Stimulated activated CD4-positive, alpha-beta T cell treated with anti-CD3 and anti-CD28 coated beads, TNF-alpha, amount 100 ng/mL, for 1 hour (primary cell): ENCODE measurements at places on chromosomes 4 and X.

GRCh38 chr4:76420762-76421581 is at the start of gene CCDC158:
CCDC158 (minus strand) TSS chr4:76421141; CDS start chr4:76403207, 17,934 bp downstream.
- DNase-seq: no peak

DNA sequence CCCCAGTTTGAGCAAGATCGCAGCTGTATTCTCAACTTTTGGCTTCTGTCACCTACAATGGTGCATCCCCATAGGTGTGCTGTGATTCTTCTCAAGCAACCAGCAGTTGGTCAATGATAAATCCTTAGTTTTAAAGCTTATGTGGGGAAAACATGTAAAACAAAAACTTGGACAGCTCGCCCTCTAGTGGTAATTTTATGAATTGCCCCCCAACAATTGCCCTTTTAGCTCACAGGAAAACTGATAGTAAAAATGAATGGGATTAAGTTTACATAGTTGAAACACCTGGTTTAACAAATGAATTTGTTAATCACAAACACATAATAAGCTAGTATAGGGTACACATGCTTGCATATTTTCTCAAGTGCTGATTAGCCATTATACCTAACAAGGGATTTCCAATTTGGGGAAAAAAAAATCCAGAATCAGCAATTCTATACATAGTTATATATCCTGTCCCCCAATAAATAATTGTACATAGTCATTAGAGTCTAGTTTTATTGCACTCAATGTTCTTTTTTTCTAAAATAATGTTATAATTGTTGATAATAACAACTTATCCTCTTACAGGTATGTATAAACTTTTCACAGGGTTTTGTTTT is 30.1 kb downstream of the TEX13A start:
- no peak for DNase-seq

GRCh38 chrX:149515954-149516602 is 11.0 kb upstream of the IDS start:
- no peak for DNase-seq

DNA sequence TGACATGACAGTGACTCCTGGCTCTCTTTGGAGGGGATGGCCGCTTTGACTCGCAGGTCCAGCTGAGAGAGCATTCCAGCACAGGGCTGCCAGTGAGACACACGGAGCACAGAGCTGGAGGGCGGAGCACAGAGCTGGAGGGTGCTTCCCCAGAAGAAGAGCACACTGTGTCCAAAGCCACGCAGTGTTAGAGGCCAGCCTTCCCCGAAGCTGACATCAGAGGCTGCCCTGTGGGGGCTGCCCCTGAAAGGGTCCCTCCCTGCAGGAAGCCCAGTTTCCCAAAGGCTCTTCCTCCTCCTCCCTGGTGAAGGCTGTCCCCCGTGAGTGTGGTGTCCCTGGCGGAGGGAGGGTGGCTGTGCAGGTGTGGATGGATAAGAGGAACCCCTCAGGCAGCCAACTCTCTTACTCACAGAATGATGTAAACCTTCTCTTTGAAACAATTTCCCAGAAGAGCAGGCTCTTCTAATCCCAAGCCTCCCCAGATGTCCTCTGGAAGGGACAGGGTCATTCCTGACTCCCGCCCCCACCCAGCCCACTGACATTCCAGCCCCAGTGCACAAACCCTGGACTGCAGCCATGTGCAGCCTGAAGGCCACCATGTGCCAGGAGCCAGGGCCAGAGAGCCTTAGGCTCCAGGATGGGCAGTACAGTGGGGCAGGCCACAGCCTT is 53.4 kb downstream of the PSAPL1 start:
- no peak for DNase-seq

GRCh38 chr4:119034276-119035008 is 101.2 kb upstream of the MYOZ2 start:
- DNase-seq: no peak

DNA sequence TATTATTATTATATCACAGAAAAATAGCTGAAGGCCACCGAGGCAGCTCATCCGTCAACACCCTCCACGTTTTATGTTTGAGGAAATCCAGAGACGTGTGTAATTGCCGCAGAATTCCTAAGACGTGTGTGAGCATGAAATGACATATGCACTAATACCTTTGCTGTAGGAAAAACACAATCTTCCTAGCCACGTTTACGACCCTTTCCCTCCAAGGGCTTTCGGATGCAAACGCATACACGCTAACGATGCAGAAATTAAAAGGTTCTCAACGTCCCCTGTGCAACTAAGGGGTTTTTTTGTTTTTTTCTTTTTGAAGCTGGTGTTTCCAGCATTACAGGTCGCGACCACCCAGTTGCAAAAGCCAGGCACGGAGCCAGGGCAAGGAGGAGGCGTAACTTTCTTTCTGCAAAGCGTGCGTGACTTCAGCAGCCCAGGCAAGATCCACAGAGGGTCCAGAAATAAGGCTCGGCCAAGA is 33.8 kb downstream of the CRLF2 start:
- no peak for DNase-seq

GRCh38 chr4:163680386-163681098 is 186.1 kb downstream of the TMA16 start:
- no peak for DNase-seq

DNA sequence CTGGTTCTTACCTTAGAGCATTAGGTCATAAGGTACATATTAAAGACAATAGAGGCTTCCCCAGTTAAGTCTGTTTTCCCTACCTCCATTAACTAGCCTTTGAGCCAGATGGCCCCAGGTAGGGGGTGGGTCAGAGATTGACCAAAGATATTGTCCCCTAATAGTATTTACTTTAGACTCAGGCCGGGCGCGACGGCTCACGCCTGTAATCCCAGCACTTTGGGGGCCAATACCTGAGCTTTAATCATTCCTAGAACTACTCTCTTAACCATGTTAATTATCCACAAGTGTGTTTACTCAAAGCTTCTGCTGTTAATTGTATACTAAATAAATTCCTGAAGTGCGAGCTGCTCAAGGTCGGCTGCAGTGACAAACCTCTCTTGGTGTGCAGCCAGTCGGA is 28.0 kb upstream of the AMBN start:
- DNase-seq: no peak

- DNase-seq: no peak
Measured at GRCh38 chr4:151176685-151177084, 77.3 kb downstream of the RPS3A start.

- no peak for DNase-seq
Measured at GRCh38 chrX:49308604-49309269, 5.3 kb downstream of the GAGE10 start.

DNA sequence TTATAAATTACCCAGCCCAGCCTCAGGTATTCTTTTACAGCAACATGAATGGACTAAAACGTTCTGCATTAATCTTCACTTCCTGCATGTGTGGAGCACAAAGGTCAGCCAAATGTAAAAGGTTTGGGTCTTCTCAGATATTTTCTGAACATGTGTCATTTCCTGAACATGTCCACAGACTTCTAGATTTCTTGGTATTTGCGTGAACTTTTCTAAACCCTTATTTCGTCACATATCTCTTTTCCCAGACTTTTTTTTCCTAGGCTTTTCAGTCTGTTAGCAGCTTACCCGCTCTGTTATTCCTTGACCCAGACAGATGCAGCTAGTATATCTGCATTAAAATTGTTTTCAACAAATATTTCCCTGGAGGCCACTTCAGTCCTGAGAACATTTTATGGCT is 57.3 kb upstream of the USP51 start:
- DNase-seq: no peak

GRCh38 chr4:52372269-52372668 is 286.8 kb downstream of the USP46 start:
- DNase-seq: no peak

GRCh38 chr4:68349279-68349648 is 626 bp downstream of the YTHDC1 start:
- DNase-seq: no peak

DNA sequence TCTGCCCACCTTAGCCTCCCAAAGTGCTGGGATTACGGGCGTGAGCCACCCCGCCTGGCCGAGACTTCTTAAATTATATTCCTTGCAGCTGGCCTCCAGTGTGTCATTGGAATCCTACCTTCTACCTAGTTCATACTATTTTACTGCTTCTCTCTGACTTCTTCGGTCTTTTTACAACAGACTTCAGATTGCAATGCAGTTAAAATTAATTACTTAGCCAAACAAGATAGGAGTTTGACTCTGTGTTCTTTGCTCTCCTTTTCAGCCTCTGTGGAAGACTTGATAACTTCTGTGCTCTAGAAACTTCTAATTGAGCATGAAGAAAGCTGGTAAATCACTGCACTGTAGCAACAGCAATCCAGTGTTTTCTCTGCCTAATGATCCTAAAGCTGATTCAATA is 199.5 kb downstream of the GASK1B start:
- DNase-seq: no peak

DNA sequence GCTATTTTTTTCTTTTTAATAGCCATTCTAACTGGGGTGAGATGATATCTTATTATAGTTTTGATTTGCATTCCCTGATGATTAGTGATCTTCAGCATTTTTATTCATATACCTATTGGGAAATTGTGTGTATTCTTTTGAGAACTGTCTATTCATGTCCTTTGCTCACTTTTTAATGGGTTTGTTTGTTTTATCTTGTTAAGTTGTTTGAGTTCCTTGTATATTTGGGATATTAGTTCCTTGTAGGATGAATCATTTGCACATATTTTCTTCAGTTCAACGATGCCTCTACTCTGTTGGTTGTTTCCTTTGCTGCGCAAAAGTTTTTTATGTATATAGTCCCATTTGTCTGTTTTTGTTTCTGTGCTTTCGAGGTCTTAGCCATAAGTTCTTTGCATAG is 43.1 kb upstream of the DRP2 start:
- no peak for DNase-seq

GRCh38 chr4:182538031-182538430 is 294.8 kb downstream of the TENM3 start:
- no peak for DNase-seq

- no peak for DNase-seq
Measured at GRCh38 chr4:147891476-147892115, 159.7 kb downstream of the ARHGAP10 start.
